ENCODE measurements at places on chromosomes 16 and 17.
A peak's percentile ranks its signal among the peaks of the same experiment; 100 is the strongest.

GRCh38 chr17:79276821-79277220, 202.2 kb downstream of the ENGASE start:
- DNase-seq = no peak

- no peak for DNase-seq
Observed at GRCh38 chr17:70006159-70006558, 68.9 kb upstream of the KCNJ16 start.

GRCh38 chr17:32971171-32971570, 20.5 kb upstream of the SPACA3 start:
- DNase-seq = no peak

DNA sequence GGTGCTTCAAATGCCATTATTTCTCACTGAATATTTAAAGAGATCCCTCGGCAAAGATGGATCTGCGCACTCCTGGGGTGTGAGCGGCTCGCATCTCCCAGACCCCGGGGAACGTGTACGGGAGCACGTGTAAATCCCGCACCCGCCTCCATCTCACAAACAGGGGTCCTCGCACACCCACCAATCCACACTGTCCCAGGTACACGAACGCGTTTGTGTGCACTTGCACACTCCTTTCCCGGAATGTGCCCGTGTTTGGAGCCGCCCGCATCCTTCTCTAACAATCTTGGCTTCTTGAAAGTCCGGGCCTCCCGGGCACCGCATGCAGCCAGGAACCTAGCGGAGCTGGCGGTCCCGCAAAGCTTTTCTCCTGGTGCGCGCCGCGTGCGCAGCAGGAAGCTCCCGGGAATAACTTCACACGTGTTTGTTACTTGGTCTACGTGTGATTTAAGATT, 2.5 kb upstream of the SALL1 start:
- DNase-seq = no peak

DNA sequence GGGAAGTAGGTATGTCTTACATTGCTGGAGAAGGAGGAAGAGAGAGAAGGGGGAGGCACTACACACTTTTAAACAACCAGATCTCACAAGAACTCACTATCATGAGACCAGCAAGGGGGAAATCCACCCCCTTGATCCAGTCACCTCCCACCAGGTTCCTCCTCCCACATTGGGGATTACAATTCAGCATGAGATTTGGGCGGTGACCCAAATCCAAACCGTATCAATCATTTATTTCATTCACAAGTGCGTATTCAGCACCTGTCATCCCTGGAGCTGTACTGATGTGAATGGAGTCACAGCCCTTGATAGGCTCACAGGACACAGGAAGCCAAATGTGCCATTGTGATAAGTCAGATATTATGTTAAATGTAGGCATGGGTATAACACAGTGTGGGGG, 228.3 kb upstream of the HSBP1 start:
- DNase-seq = no peak

- DNase-seq = no peak
Observed at GRCh38 chr16:84765616-84766580, 53.9 kb upstream of the CRISPLD2 start.

DNA sequence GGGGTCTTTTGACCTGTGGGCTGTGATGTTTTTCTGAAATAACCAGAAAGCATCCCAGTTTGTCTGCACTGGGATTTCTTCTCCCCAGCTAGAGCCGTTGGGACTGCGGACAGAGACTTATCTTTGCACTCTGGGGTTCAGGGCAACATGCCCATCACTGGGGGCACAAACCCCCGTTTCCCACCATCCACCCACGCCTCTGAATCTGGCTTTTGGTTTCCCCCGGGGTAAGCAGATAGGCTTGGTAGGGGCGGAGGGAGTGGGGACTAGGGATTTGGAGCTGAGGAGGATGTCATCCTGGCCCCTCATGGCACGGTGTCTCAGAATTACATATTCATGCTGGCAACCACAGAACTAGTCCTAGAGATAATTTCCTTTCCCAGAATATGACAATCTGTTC, 68.6 kb downstream of the CCDC182 start:
- DNase-seq = no peak

- DNase-seq = peak; percentile 1
Observed at GRCh38 chr16:66717112-66717675, 20.7 kb upstream of the CMTM4 start.

DNA sequence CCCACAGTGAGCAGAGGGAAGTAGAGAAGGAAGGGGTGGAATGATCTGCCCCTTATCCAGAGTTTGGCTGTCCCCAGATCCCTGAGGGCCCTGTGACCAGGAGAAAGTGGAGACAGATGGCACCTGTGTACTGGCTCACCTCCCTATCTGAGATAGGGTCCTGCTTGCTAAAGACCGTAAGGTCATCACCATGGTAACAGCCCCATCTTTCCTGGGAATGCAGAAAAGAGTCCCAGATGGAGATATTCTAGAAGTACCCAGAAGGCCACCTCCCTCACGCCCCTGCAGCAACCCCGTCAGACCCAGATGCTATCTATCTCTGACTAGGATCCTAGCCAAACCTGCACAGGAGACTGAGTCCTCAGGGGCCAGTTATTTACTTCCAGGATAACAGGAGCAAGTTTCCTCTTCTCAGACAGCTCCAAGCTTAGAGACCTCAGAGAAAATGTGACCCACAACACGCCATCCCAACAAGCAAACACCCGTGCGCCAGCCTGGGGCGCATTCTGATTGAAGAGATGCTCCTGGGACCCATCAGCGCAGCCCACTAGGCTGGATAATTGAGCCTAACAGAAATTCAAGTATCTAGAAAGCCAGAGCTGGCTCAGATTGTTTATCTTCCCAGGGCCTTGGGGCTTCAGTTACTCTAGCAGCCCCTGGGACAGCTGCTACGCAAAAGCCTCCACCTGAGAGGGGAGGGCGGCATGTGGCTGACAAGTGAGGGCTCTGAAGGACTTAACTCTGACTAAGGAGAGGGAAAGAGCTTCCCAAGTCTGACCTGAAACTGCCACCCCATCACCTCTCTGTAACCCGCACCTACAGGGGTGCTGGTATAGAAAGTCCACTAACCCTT, 1.9 kb downstream of the ORMDL3 start:
- DNase-seq = no peak

GRCh38 chr17:64505340-64506200, 519 bp downstream of the DDX5 start:
- DNase-seq = peak; percentile 87

All from NCI-H526 (cell line).